ENCODE measurements at places on chromosomes 5 and 9. TPM values are rescaled to one million over a fixed set of nuclear protein-coding genes. Genes with fewer than 3 reads are reported as not detected.

DNA sequence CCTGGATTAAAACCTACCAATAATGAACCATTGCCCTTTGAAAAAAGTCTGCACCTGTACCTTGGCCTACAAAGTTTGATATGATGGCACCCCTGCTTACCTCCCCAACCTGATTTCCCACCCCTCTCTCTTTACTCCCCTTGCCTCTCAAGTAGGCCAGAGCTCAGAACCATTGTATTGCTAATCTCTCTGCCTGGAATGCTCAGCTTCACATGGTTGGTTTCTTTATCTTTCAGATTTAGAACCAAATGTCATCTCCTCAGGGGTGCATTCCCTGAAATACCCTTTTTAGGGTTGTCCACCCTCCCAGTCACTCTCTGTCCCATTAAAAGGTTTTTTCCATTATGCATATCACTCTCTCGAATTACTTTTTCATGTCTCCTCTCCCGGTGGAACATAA, 116.6 kb upstream of the VCAN start:
- DNase-seq = no peak

The RNF224 gene
- not detected for total RNA-seq

GRCh38 chr9:136831720-136832104, 10.6 kb upstream of the AJM1 start:
- DNase-seq = no peak

GRCh38 chr5:40481241-40481640, 198.5 kb upstream of the PTGER4 start:
- DNase-seq = no peak

DNA sequence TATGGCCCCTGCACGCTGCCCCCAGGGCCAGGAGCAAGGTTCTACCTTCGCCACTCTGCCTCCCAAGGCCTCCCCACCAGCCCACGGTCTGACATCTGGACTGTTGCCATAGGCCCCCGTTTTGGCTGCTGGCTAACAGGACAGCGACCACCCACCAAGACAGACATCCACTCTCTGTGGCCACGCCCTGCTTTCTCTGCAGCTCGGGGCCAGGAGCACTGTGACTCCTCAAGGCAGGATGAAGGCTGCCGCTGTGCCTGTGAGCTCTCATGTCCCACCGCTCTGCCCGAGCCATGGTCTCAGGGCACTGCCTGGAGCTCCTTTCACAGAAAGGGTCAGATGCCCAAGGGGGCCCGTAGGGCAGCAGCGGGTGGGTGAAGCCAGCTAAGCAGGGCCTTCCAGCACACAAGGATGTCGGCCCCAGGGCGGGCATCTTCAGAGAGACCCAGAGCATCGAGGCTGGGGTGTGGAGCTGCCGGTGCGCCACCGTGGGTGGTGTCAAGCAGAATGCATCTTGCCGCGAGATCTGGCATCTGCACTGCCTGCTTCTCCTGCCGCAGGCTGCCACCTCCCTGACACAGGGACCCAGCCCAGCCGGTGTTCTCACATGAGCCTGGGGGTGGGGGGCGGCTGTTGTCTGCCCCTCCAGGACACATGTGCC, 92.2 kb upstream of the ADAMTS2 start:
- DNase-seq = no peak

GRCh38 chr9:34179213-34180136, 632 bp downstream of the UBAP1 start:
- no peak for DNase-seq

DNA sequence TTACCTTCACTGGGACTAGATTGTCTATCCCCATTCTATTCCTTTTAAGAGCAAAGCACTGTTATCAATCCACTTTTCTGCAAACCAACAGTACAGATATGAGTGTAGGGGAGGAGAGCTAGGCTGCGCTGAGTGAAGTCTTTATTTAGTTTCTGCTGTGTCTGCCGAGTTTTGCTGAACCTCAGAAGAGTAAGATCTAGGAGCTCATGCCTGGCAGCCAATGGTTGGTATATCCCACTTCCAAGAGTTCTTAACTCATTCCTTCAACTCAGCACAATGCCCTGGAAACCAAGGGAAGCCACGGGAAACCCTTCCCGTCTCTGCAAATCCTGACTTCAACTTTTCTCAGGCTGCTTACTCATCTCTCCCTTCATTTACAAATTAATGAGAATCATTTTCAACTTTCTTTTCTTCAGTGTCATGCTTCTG, 58.0 kb upstream of the JAK2 start:
- DNase-seq = no peak

- no peak for DNase-seq
Measured at GRCh38 chr9:84615544-84615943, 54.0 kb upstream of the NTRK2 start.

GRCh38 chr9:105911104-105911911, 217.0 kb downstream of the TMEM38B start:
- DNase-seq = no peak

The C8G gene
- 3.8 TPM for total RNA-seq

- no peak for DNase-seq
Measured at GRCh38 chr5:36436306-36436705, 134.6 kb upstream of the RANBP3L start.

The PCDHGA4 gene
- total RNA-seq = not detected

GRCh38 chr5:9201011-9201410, 344.9 kb downstream of the SEMA5A start:
- no peak for DNase-seq

The PCDHA9 gene
- not detected for total RNA-seq

The LRRC70 gene
- total RNA-seq = 4.2 TPM

- DNase-seq = no peak
Measured at GRCh38 chr9:12667892-12668291, 25.3 kb upstream of the TYRP1 start.

The ATP10B gene
- not detected for total RNA-seq

DNA sequence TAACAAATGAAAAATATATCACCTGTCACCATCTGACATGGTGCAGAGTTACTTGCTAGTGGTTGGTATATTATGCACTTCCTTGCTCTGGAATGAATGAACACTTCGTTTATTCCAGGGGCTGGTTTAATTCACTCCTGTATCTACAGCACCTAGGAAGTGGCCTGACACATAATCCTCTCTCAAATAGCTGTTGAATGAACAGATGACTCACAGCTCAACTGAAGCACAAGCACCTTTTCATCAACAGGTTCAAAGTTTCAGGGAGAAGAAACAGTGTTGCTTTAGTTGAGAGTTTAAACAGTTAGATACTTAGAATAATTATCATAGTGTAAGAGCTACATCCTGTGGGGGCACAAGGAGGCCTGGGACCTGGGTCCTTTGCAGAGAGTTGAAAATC, 135.0 kb upstream of the DAP start:
- DNase-seq = no peak

- no peak for DNase-seq
Measured at GRCh38 chr5:79202076-79202475, 33.9 kb upstream of the JMY start.

The RFESD gene
- 4.2 TPM for total RNA-seq

The MELK gene
- total RNA-seq = 1.3 TPM

DNA sequence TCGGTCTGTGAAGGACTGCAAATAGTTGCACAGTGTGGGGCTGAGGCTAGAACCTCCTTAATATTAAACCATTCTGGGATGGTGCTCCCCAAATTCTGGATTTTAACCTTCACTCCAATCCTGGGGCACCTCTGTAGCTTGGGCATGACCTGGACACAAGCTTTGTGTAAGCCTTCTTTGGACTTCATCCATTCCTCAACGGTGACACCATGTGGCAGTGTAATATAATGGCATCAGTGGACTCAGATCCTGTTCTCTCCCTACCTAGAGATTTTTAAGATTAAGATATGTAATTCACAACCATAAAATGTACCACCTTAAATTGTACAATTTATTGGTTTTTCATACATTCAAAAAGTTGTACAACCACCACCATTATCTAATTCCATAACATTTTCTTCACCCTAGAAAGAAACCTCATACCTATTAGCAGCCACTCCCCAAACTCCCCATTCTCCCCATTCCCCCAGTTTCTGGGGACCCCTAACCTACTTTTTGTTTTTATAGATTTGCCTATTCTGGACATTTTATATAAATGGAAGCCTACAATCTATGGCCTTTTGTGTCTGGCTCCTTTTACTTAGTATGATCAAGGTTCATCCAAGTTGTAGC, 4.8 kb upstream of the PLGRKT start:
- DNase-seq = no peak

The TSPAN17 gene
- 39.3 TPM for total RNA-seq

The GAS1 gene
- 0.82 TPM for total RNA-seq

DNA sequence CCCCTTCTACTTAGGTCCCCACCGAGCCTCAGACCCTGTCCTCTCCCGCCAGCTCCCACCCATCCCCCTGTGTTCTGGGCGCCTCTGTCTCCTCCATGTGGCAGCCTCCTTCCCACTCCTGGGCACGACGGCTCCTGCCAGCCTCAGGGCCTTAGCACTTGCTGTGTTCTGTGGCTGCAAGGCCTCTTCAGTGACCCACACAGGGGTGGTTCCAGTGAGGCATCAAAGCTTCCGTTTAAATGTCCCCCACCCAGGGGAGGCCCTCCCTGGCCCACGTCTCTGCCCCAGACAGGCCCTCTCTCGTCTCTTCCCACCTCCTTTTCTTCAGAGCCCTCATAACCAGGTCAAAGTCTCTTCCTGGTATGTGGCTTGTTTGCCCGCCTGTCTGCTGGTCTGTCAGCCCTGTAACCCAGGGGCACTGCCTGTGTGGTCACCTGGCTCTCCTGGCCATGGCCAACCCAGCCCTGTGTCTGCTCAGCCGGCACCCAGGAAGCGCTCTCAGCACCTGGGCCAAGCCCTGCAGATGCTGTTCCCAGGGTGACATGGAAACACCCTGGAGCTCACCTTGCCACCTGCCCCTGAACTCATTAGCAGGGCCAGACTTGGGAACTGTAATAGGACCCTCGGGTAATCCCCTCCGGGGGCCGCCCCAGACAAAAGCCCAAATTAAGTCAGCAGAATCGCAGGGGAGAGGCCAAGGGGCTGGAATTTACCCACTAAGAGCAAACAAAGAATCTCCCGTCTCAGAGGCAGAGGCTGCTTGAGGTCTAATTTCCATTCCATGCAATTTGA, 33.7 kb downstream of the LHX3 start:
- no peak for DNase-seq

GRCh38 chr9:89896806-89897340, 292.1 kb downstream of the GADD45G start:
- no peak for DNase-seq

The SELENOP gene
- total RNA-seq = 3.1 TPM

The PTCD2 gene
- total RNA-seq = 8.1 TPM

The PCDHA1 gene
- total RNA-seq = not detected
